ENCODE measurements at places on chromosomes 7 and 10. TPM values are rescaled to one million over a fixed set of nuclear protein-coding genes. Genes with fewer than 3 reads are reported as not detected.

DNA sequence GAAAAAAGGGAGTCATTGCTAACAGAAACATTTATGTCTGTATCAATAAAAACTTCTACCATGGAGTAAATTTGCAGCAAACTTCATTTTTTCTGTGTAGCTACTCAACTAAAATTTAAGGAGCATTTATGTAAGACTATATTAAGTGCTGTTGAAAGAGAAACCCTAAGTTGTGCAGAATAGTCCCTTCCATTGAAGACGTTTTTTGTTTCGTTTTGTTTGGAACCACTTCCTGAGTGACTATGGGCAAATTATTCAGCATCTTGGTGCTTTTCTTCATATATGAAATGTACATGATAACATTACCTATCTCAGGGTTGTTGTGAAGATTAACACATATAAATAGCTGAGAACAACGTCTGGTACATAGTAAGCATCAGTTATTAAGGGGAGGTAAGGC, 24.3 kb downstream of the SEM1 start:
- no peaks in the 10 kb centered on the region for H3K4me1 ChIP-seq
- DNase-seq, result no peak
- H3K36me3 ChIP-seq, result no peaks in the 10 kb centered on the region

DNA sequence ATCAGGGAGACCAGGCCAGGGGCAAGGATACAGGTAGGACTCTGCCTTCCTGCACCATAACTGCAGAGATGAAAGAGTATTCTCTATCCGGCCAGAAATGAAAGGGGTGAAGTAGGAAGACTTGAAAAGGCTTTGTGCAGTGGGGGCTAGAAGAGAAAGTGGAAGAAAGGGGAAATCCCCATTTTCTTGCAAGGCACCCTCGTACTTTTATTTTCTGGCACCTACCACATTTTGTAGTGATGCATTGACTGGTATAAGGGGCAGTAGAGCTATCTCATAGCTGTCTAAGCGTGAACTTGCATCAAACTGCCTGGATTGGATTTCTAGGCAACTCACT, 752 bp upstream of the CAMK2G start:
- peaks cover 3% of the 10 kb centered on the region for H3K4me1 ChIP-seq
- H3K36me3 ChIP-seq, result peaks cover 3% of the 10 kb centered on the region
- DNase-seq, result no peak
- no peaks in the 10 kb centered on the region for H3K27me3 ChIP-seq

Gene GPR26
- not detected for total RNA-seq

DNA sequence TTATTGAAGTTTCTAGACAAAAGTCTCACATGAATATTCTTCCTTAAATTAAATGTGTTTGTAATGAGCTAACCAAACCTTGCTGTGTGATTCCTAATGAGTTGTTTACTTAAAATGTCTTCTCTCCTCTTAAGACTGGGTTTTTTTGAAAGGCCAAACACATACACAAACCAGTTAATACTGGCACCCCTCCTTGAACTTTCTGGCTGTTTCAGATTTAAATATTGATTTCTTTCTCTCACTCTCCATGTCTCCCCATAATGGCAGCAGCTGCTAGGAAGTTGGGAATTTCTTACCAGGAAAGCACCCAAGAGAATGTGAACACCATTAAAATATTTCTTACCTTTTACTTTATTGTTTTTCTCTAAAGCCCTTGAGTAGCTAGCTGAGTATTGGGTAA, 11.4 kb upstream of the PTN start:
- H3K36me3 ChIP-seq, result no peaks in the 10 kb centered on the region
- no peaks in the 10 kb centered on the region for H3K4me1 ChIP-seq
- H3K27me3 ChIP-seq, result no peaks in the 10 kb centered on the region
- H3K27ac ChIP-seq, result no peak overlapping the region

DNA sequence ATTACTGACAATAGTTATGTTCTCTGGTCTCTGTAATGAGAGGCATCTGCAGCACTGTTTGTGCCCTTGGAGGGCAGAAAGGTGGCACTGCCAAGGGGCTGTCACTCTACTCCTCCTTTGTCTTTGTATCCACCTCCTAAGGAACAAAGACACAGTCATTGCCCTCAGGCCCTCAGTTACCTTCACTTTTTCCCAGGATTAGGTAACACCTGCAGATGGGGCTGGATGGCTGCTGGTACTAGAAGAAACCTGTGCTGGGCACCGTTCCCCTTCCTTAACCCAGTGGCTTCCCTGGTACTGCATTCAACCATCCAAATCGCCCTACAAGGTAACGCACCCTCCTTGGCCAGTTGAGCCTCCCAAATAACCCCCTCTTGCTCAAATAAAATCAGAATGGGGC, 246.9 kb upstream of the NEBL start:
- H3K36me3 ChIP-seq, result no peaks in the 10 kb centered on the region
- no peak for DNase-seq
- no peak overlapping the region for H3K27ac ChIP-seq
- H3K4me1 ChIP-seq, result no peaks in the 10 kb centered on the region

- no peaks in the 10 kb centered on the region for H3K36me3 ChIP-seq
- H3K27ac ChIP-seq, result no peak within 1 kb of the TSS
- no peaks in the 10 kb centered on the region for H3K27me3 ChIP-seq
Measured at GRCh38 chr10:43606323-43607198, at the start of gene ZNF485. Gene ZNF485 (plus strand): TSS chr10:43606438. CDS start chr10:43607051, 613 bp downstream.

DNA sequence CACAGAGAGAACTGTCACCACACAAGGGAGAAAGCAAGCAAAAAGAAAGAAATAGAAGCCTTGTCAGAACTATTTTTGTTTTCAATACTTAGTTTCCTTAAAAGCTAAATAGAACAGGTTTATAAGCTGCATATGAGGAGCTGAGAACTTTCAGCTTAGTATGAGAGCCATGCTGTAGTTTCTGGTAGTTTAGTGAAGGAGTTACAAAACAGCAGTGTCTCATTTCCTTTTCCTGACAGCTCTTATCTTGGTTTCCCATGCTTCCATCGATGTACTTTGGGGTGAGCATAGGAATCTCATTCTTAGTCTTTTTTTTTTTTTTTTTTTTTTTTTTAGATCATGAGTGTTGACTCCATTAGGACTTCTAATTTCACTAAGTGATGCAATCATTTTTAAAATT, 8.6 kb upstream of the CHRM2 start:
- no peaks in the 10 kb centered on the region for H3K27me3 ChIP-seq
- no peak for DNase-seq
- H3K36me3 ChIP-seq, result no peaks in the 10 kb centered on the region
- no peak overlapping the region for H3K4me3 ChIP-seq

DNA sequence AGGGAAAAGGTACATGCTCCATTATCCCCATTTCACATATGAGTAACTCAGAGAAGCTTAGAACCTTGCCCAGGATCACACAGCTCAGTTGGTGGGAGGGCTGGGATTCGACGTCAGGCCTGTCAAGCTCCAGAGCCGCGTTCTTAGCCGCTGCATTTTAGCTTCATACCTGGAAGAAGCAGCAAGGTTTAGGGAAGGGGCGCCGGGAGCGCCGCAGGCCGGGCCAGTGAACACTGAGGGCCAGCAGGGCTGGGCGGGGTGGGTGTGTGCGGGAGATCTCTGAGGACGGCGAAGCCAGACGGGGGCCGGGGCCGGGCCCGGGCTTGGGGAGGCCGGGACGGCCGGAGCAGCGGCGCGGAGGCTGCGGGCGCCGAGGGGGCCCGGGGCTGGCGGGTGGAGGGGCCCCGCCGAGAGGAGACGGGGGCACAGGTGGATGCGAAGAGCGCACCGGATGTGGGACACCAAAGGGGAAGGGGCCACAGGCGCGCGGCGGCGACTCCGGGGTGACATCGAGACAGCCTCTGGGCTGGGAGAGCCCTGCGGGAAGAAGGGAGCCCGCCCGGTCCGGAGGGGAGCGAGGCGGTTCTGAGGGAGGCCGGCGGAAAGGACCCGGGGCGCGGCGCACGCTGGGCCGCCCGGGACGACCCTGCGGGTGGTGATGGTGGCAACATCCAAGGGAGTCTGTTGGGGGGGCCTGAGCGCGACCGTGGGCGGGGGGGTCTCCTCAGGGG, 498 bp downstream of the NDST2 start:
- peak overlapping the region; percentile 71 for H3K4me3 ChIP-seq
- no peaks in the 10 kb centered on the region for H3K27me3 ChIP-seq
- H3K36me3 ChIP-seq, result peaks cover 12% of the 10 kb centered on the region
- peak overlapping the region; percentile 76 for H3K27ac ChIP-seq
- peak; percentile 13 for DNase-seq

Gene HKDC1
- 2.1 TPM for total RNA-seq

- no peak for DNase-seq
- no peak overlapping the region for H3K4me3 ChIP-seq
- H3K27me3 ChIP-seq, result peaks cover 14% of the 10 kb centered on the region
- H3K27ac ChIP-seq, result no peak overlapping the region
Measured at GRCh38 chr7:26372249-26372648, 80.6 kb downstream of the SNX10 start.

DNA sequence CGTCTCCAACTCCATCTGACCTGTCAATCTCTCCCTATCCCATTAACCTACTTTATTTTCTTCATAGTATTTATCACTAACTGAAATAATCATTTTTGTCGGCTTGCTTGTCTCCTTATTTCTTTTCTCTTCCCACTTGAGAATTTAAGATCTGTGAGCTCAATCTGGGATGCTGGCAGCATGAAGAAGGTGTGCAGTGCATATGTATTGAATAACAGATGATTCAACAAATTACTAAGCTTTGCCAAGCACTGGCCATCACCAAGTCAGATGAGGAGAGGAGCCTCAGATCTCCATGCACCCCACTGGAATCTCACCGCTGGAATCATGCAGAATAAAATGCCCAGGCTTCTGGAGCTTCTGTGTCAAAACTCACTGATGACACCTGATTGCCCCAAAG, 47.6 kb upstream of the PPP1R3C start:
- H3K27me3 ChIP-seq, result no peaks in the 10 kb centered on the region
- no peak overlapping the region for H3K4me3 ChIP-seq
- H3K27ac ChIP-seq, result no peak overlapping the region
- no peaks in the 10 kb centered on the region for H3K36me3 ChIP-seq
- H3K4me1 ChIP-seq, result peaks cover 6% of the 10 kb centered on the region

Gene RSPH10B2
- 0.51 TPM for total RNA-seq

DNA sequence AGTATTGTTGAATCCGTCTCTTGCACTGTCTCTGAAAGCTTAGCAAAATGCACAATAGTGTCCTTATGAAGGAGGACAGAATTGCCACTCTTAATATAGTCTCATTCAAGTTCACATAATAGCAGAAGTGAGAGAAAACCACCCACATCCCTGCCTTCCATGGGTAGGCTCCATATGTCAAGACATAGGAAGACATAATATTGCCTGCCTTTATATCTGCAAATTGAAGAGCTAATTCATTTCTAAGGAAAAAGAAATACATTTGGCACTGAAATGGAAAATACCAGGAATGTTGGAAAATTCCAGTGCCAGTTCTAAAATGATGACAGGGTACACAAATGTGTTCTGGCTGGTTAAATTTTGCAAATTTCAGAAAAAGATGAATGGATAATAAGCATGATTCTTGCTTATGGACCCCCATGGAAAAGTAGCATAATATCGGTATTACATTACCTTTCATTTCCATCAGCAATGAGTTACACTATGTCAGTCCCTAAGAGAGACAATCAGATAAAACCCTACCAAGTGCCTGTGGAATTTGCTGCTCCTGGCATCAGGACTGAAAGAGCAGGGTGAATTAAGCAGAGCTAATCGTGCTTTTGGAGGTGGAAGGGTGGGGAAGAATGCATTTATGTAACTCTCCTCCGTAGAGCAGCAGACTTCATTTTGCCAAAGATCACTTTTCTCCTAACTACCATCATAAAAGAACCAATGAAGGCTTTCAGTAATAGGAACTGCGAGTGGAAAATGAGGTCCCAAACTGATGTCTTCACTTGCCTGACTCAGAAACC, 312.6 kb downstream of the FGFR2 start:
- no peaks in the 10 kb centered on the region for H3K36me3 ChIP-seq
- H3K27ac ChIP-seq, result no peak overlapping the region

Gene DGKB
- total RNA-seq, result 0.26 TPM

DNA sequence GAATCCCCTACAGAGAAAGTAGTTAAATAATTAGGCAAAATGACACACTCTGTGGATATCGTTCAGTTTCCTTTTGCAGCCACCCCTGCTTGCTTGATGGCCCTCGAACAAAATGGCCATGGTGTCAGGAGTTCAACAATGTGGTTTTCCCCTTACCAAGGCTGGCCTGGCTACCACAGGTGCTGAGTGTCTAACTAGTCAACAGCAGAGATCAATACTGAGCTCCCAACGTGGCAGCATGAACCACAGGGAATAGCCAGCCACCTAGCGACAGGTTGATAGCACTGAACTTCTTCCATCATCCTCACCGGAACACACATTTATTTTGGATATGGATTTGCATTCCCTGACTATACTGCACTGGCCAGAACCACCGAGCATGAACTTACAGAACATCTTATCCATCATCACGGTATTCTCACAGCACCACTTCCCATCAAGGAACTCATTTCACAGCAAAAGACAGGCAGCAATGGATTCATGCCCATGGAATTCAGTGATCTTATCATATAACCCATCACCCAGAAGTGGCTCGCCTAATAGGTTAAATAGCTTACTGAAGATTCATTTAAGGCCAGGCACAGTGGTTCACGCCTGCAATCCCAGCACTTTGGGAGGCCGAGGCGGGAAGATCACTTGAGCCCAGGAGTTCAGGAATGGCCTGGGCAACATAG, 6.3 kb downstream of the C10orf67 start:
- H3K27me3 ChIP-seq, result no peaks in the 10 kb centered on the region
- H3K4me1 ChIP-seq, result no peaks in the 10 kb centered on the region
- DNase-seq, result peak; percentile 41
- no peak overlapping the region for H3K27ac ChIP-seq
- no peak overlapping the region for H3K4me3 ChIP-seq
- H3K36me3 ChIP-seq, result no peaks in the 10 kb centered on the region

DNA sequence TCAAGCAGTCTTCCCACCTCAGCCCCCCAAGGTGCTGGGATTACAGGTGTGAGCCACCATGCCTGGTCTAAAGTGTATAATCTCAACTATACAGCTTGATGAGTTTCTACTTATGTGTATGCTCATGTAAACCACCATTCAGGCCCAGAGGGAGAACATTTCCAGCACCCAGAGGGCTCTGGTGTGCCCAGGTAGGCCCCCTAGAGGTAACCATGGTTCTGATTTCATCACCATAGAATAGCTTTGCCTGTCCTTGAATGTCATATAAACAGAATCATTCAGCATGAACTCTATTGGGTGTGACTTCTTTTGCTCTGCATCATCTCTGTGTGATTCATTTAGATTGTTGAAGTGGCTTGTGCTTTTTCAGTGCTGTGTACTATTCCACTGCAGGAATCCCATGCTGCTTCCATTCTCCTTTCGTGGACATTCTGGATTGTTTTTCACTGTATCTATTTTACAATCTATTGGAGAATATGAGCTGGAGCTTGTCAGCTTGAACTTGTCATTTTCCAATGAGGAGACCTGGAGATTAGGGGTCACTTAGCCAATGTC, 35.2 kb downstream of the COL26A1 start:
- peaks cover 3% of the 10 kb centered on the region for H3K4me1 ChIP-seq
- H3K27ac ChIP-seq, result no peak overlapping the region
- H3K36me3 ChIP-seq, result no peaks in the 10 kb centered on the region

- peak; percentile 90 for DNase-seq
Measured at GRCh38 chr10:93746844-93747284, 10.9 kb upstream of the LGI1 start.

DNA sequence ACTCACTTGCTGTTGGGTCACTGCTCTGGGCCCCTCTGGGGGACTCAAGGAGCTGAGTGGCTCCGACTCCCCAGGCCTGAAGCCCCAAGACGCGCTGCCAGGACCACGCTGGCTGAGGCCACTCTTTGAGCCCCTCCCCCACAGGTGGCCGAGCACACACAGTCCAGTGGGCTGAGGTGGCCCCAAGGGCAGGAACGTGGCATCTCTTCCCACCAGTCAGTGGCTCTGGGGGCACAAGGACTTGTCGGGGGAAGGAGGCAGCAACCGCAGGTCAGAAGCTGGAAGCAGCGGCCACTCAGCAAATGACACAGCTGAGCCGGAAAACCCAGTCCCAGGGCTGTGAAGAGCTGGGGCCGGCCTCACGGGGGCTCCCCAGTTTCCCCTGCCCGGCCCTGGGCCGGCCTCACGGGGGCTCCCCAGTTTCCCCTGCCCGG, 24.1 kb downstream of the GRIFIN start:
- H3K4me3 ChIP-seq, result no peak overlapping the region
- no peaks in the 10 kb centered on the region for H3K27me3 ChIP-seq

Data from fibroblast of lung (primary cell).